ENCODE measurements at places on chromosomes 5 and 9.

DNA sequence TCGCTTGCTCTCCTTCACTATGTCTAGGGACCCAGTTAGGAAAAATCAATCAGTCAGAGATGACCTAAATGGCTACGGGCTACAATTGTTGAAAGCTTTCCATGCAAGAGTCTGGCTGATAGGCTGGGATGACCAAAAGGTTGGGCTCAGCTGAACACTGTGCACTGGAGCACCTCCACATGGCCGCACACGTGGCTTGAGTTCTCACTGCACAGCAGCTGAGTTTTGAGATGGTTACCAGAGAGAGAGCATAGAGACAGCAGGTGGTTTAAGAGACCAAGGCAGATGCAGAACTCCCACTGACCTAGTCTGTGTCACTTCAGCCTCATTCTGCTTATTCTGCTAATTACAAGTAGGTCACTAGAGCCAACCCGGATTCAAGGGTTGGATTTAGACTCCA is 2354.8 kb upstream of the C9orf72 start:
- no peaks in the 10 kb centered on the region for H3K36me3 ChIP-seq
- no peak for DNase-seq
- no peaks in the 10 kb centered on the region for H3K27me3 ChIP-seq
- H3K4me1 ChIP-seq = no peaks in the 10 kb centered on the region
- H3K27ac ChIP-seq = no peak overlapping the region

GRCh38 chr9:3708751-3709150 is 182.9 kb upstream of the RFX3 start:
- no peak for DNase-seq
- H3K27me3 ChIP-seq = no peaks in the 10 kb centered on the region

DNA sequence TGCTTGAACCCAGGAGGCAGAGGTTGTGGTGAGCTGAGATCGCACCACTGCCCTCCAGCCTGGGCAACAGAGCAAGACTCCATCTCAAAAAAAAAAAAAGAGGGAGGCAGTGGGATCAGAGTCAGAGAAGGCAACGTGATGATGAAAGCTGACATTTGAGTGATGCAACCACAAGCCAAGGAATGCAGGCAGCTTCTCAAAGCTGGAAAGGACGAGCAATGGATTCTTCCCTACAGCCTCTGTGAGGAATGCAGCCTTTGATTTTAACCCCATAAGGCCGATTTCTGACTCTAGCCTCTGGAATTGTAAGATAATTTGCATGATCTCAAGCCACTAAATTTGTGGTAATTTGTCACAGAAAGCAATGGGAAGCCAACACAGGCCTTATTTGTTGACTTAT is 9.8 kb downstream of the TGFBI start:
- H3K27ac ChIP-seq = no peak overlapping the region
- H3K4me1 ChIP-seq = no peaks in the 10 kb centered on the region
- no peaks in the 10 kb centered on the region for H3K27me3 ChIP-seq
- DNase-seq = no peak
- no peak overlapping the region for H3K4me3 ChIP-seq
- no peaks in the 10 kb centered on the region for H3K36me3 ChIP-seq

DNA sequence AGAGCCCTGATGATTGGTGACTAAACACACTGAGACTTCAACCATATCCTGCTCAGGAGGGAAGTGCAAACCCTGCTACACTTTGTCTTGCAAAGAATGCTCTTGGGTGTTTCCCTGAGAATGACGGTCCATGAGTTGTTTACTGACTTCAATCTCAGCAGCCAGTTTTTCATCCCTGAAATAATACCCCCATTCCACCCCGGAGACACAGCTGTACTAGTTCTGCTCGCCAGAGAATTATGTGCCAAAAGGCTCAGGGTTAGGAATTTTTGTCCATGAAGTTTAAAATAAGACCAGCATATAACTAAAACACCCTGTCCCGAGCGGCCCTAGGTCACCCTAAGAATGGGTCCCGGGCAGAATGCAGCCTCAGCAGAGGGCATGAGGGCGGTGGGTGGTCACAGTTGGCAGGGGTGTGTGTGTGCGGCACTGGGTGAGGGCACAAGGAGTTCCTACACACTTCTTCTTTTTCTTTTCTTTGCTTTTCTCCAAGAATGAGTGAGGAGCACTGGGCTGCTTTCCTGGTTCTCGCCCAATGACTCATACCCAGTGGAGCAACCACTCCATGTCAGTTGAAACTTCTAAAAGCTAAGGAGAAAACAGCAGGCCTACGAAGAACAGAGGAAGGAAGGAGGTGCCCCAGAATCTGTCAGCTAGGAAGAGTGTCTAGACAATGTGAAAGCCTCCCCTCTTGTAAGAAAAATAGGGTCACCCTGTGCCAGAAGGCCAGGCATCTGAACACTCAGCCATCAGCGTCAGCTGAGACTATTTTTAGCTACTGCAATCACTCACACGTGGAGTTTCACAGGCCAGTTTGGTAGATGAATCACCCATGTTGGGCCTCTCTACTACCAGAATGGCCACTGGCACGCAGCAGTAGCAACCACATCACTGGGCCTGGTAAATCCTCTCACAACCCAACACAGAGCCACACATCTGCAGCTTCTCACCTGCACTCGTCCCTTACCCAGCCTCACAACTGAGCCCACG is 105.9 kb downstream of the DPYSL3 start:
- peak; percentile 76 for DNase-seq
- H3K4me1 ChIP-seq = peaks cover 50% of the 10 kb centered on the region
- H3K27me3 ChIP-seq = no peaks in the 10 kb centered on the region
- H3K36me3 ChIP-seq = peaks cover 26% of the 10 kb centered on the region
- peak overlapping the region; percentile 7 for H3K4me3 ChIP-seq
